ENCODE measurements at places on chromosomes 5 and 9.

DNA sequence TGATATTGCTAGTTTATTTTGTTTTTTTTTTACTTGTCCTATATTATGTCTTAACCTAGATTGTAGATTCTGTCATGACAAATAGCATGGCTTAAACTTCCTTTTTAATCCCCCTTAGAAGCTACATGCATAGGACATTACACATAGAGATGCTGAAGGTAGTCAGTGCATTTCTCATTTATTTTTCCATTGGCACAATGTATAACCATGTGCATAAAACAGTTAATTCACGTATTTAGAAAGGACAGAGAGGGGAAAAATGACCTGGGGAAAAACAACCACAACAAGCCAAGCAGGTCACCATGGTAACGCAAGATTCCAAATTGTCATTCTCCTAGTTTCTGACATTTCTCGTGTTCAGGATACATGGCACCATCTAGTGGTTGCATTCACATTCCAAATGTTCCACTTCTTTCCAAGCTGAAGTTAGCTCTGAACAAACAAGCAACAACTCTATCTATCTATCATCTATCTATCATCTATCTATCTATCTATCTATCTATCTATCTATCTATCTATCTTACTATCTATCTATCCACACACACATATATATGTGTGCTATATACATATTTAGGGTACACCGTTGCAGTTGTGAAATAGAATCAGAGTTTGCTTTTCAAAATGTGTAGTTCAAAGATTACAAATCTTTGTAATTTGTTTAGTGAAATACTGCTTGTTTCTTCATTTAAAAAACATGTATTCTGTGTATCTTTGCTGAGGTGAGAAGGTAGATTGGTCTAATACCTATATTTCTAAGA, 487.2 kb upstream of the ST8SIA4 start:
- peak; percentile 45 for DNase-seq

DNA sequence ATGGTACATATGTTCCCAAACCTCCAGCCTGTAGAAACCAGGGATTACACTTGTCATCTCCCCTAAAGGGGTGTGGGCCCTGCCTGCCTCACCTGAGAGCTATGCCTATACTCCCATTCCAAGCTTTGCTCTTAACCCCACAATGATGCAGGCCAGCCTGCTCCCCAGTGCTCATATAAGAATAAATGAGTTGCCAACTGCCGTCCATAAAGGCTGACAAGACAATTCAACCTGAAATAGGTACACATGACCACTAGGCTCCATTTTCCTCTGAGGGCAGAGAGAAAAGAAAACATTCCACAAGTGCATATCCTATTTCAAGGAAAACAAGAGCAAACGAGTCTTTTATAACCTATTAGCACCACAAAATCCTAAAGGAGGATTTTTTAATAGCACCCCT, 28.4 kb downstream of the SKP1 start:
- DNase-seq, result no peak

- DNase-seq, result no peak
These were observed 9.6 kb upstream of the PAPPA start for GRCh38 chr9:116144038-116144437.

DNA sequence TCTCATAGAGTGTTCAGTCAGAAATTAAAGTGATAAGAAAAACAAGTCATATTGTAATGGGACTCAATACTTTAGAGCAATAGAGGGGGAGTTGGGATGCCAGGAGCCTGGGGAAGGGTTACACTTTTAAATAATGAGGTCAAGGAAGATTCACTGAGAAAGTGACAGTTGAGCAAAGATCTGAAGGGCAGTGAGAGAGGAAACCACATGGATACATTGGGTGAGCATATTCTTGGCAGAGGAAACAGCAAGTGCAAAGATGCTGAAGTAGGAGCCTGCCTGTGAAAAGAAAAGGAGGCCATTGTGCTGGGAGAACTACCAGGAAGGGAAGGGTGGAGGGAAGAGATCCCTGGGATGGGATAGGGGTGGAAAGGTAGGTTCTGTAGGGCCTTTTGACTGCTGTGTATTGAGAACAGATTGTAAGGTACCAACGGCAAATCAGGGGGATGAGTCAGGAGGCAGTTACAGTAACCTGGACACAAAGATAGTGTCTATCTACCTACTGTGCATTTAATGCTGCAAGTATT, 79.4 kb downstream of the PAM start:
- no peak for DNase-seq

- no peak for DNase-seq
These were observed 140.5 kb upstream of the ACOT12 start for GRCh38 chr5:81534441-81534840.

- DNase-seq, result no peak
These were observed 69.7 kb upstream of the DAPK1 start for GRCh38 chr9:87427851-87428506.

DNA sequence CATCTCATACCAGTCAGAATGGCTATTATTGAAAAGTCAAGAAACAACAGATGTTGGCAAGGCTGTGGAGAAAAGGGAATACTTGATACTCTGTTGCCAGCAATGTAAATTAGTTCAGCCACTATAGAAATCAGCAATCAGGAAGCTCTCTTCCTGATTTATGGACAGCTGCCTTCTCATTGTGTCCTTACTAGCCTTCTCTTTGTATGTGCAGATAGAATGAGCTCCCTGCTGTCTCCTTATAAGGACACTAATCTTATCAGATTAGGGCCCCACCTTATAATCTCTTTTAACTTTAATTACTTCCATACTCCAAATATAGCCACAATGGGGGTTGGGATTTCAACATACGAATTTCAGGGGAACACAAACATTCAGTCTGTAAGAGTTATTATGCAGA, 38.0 kb downstream of the KCNV2 start:
- DNase-seq, result no peak

DNA sequence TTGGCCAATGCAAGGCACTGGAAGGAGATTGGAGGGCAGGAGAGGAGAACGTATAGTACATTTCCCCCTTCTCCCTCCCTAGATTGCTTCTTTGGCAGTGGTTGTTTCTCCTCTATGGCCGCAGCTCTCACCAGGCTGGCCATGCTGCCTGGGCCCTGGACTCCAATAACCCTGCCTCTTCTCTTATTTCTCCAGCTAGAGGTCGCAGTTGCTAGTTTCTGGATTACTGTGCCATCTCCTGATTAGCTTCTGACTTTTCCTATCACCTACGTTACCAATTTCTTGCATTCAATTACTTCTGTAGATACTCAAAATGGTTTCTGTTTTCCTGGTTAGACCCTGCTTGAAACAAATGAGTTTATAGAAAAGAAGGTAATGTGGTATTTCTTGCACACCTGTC, 2.4 kb upstream of the MACIR start:
- no peak for DNase-seq

DNA sequence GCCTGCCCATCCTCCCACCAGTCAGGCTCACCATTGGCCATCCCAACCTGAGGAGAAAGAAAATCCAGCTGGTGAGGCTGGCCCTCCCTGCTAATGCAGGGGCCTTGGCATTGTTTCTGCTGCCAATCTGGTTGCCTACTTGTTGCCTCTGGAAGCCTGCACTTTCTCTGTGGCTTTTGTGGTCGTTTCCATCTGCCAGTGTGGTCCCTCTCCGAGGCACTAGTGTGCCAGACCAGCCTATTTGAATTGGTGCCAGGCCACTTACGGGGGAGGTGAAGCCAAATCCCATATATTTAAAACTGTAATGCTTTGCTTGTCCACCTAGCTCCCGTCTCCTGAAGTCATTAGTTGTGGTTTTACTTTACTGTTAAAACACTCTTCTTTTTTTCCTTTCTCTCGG, 213.4 kb upstream of the ADAMTSL1 start:
- DNase-seq, result peak; percentile 83

DNA sequence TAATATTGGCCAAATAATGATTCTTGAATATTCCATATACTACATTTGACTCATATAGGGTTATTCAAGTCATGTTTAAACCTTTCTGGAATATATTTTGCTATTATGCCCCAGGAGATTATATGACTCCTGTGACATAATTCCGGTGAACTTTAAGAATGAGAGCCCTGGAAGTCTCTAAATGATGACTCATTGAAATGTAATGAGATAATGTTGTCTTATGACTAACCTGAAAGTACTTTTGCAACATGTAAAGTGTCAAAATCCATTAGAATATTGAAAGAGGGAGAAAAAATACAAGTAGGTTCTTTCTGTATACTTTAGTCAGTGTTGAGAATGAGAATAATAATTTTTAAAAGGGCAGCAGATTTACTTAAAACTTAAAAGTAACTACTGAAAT, 830.4 kb downstream of the MAT2B start:
- DNase-seq, result no peak

- DNase-seq, result no peak
These were observed 175.1 kb upstream of the CDH10 start for GRCh38 chr5:24819841-24820240.

GRCh38 chr5:142382186-142382585, 57.4 kb upstream of the SPRY4 start:
- no peak for DNase-seq

DNA sequence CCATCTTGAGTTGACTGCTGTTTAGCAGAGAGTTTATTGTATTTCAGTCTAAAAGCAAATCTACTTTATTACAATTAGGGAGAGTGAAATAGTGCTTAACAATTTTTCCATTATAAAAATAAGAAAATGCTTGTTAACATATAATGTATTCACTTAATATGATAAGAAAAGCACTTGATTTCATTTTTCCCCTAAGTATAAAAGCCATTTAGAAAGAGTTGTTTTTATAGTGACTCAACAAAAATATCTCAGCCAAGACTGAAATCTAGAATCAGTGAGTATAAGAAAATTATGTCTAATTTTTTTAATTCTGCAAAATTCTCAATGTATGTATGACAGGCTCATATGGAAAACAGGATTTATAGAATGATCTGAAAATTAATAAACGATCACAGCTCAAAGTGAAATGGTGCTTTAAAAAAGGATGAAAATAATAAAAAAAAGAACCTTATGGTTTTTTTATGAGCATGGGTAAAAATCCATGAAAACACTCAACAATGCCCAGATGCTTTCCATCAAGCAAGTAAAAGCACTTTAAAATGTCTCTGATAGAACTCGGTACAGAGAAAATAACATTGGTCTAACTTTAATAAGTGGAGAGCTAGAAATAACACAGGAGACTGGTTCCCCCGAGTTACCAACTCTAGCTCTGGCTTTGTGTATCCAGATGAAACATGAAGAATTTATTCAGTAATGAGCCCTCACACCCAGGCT, 1057.8 kb upstream of the WWC1 start:
- DNase-seq, result no peak

- no peak for DNase-seq
These were observed 316.3 kb upstream of the POU5F2 start for GRCh38 chr5:94057655-94058054.

- DNase-seq, result peak; percentile 64
These were observed 20.0 kb downstream of the PITX1 start for GRCh38 chr5:135013947-135014570.

- DNase-seq, result no peak
These were observed 315.8 kb upstream of the PDE4D start for GRCh38 chr5:60209146-60209840.

DNA sequence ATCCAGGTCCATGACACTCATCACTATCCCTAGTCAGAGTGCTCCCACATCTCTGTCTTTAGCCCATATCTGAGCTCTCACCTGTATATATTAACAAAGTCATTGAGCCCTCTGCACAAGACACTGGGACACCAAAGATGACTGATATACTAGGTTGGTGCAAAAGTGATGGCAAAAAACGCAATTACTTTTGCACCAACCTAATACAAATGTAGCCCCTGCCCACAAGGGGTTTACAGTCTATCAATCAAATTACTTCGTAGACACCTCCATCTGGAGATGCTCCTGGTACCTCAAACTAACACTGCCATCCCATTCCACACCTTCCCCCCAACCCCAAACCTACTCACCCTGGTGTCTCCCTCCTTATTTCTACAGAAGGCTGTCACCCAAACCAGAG, 194.1 kb downstream of the MCTP1 start:
- DNase-seq, result no peak

DNA sequence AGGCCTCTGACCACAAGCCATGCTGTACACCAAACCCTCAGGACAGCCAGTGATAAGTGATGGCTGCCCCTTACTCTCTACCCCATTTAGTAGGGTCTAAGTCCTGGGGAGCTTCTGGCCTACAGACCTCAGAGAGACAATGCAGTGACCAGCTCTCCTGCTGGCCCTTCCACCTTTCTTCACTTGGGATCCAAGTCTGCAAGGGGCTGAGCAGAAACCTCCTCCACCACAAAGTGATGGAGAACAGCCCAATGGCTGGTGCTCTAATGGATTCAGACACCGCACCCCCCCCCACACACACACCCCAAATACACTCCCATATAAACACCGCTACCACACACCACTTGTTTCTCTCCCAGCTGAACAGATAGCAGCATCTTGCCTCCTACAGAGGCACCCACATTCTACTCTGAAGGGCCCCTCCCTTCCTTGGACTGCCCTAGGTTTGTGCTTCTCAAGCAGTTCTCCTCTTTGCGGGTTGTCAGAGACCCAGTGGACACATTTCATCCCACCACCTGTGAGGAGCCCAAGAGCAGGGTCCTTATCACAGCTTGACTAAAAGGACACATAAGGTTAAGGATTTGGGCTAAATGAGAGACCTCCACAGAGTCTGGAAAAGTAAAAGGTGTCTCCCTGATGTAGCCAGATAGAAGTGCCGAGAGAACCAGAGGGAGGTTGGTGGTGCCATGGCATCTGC, 1.3 kb upstream of the PDLIM4 start:
- DNase-seq, result peak; percentile 12

DNA sequence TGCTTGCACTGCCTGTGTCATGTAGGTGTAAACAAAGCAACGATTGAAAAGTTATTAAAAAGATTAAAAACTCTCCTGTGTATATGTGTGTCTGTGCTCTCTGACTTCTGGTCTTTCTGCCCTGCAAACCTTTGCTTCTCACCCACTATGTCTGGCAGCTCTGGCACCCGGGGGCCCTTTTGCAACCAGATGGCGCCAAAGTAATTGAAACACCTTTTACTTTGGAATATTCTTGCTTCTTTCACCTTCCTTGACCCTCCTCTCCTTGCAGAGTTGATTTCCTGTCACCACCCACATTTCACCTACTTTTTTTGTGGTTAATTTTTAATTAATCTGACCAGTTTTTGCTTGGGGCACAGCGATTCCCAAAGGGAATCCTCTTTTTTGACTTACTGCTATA, 275.5 kb downstream of the ARHGEF28 start:
- no peak for DNase-seq

- DNase-seq, result no peak
These were observed 35.2 kb upstream of the CSNK1G3 start for GRCh38 chr5:123476731-123477130.

DNA sequence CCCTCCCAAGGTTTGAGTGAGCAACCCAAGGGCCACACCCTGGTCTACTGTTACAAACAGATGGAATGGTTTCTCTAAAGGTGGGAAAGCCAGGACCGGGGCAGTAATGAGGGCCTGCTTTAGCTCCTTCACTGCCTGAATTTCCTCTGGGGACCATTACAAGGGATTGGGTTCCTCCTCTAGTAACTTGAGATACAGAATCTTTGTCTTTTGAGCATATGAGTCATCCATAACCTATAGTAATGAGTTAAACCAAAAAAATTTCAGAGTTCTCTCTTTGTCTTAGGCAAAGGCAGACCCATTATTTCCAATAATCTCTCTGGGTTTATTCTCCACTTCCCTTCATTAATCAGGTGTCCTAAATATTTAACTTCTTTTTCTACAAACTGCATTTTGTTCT, 618.8 kb downstream of the HINT1 start:
- no peak for DNase-seq

GRCh38 chr5:19837536-19838174, 150.3 kb downstream of the CDH18 start:
- DNase-seq, result no peak

GRCh38 chr9:116267021-116267420, 113.4 kb downstream of the PAPPA start:
- no peak for DNase-seq

All from femur (tissue), 1 donor.